Mesendoderm (in vitro differentiated cells): ENCODE measurements at places on chromosomes 12 and 14.
A peak's percentile ranks its signal among the peaks of the same experiment; 100 is the strongest.

- DNase-seq, result no peak
These were observed 2.9 kb downstream of the NFKBIA start for GRCh38 chr14:35401422-35402265.

- peak; percentile 53 for DNase-seq
These were observed 1.0 kb upstream of the CDK17 start for GRCh38 chr12:96401076-96401871.

DNA sequence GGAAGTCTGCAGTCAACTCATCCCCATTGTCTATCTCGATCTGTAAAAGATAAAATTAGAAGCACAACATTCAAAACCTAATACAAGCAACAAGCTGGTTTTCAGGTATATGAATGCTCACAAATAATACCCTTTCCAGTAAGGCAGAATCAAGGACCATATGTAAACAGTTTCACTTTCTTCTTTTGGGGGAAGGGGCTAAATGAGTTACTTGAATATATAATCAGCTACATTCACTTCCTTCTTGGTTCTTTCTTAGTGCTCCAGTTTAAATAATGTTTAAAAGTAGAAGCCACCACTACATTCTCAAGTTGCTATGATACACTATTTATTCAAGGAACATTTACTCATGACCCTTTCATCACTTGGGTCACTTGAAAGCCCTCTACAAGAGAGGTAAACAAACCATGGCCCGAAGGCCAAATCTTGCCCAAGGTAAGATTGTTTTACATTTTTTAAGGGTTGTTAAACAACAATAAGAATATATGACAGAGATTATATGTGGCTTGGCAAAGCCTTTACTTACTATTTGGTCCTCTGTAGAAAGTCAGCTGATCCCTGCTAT is 10.3 kb downstream of the TWF1 start:
- DNase-seq, result no peak

GRCh38 chr12:21527451-21528180 is 1.5 kb downstream of the SPX start:
- DNase-seq, result peak; percentile 76

GRCh38 chr14:79363291-79363690 is 848.0 kb downstream of the DIO2 start:
- DNase-seq, result no peak

DNA sequence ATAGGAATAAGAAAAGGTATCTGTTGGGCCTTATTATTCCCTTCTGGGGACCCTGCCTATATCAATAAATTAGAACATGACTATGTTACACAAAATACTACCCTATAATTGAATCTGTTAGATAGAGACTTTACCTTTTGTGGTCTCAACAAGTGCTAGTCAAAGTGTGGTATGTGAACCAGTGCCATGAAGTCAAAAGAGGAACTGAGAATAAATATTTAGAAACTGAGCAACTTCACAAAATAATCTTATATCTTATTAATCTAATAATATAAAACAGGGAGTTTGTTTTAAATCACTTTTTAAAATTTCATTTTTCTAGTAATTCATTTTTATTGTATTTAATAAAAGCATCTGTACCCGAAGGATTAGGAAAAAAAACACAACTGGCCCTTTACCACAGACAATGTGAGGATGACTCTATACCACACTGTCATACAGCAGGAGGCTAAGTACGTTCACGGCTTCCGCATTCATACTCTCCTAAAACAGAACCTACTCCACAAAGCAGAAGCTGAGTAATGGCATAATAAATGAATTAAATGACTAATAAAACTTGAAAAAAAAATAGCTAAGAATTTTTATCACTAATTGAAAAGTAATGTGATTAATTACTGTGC is 42.1 kb downstream of the SEC23A start:
- DNase-seq, result no peak

- DNase-seq, result no peak
These were observed 66.1 kb downstream of the C14orf132 start for GRCh38 chr14:96105089-96105925.
